ENCODE measurements at places on chromosomes 16 and 17.

DNA sequence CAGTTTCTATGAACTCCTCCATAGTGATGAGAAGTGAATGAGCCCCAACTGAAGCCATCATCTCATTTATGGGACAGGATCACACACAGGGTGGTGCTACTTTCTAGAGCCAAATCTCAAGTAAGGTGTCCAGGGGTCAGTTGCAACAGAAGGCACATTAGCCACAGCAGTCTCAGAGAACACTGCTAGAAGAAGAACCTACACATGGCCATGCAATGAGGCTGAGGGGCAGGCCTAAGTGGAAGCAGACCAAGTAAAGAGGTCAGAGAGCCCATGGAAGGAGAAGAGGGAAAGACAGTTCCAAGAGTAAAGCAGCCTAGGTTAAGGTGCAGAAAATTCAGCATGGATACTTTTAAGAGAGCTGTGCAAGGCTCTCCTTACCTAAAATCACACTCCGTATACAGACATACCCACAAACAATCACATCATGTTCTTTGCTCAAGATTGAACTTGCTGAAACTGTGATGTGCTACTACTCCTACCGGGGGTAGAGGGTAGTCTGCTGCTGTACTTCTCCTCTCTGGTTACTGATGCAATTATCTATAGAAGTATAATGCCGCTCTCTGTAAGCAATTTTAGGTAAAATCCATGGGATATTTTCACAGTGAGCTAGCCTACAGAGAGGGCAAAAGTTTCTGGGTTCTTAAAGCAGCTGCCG, 1.7 kb downstream of the ABCA8 start:
- no peak for DNase-seq

GRCh38 chr17:32693194-32693897, 183.6 kb downstream of the MYO1D start:
- no peak for DNase-seq

GRCh38 chr17:9676820-9677310, 31.5 kb downstream of the USP43 start:
- DNase-seq = no peak

DNA sequence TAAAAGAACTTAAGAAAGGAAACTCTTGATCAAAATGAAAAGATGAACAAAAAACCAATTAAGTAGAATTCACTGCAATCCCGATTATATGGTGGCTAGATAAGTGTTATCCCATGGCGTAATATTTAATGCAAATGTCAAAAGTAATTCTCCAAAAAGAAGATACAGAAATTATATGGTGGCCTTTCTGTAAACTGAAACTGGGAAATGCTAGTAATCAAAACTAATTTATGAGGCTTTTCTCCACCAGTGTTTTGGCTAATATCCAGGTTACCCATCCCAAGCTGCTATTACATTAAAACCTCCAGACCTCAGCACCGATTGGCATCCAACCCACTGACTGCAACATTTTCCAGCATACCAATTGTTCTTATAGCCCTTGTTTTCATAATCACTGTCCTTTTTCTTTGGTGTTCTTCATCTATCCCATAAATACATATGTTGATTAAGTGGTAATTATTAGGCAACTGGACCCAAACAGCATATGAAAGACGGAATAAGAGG, 77.2 kb upstream of the TNRC6A start:
- DNase-seq = no peak

DNA sequence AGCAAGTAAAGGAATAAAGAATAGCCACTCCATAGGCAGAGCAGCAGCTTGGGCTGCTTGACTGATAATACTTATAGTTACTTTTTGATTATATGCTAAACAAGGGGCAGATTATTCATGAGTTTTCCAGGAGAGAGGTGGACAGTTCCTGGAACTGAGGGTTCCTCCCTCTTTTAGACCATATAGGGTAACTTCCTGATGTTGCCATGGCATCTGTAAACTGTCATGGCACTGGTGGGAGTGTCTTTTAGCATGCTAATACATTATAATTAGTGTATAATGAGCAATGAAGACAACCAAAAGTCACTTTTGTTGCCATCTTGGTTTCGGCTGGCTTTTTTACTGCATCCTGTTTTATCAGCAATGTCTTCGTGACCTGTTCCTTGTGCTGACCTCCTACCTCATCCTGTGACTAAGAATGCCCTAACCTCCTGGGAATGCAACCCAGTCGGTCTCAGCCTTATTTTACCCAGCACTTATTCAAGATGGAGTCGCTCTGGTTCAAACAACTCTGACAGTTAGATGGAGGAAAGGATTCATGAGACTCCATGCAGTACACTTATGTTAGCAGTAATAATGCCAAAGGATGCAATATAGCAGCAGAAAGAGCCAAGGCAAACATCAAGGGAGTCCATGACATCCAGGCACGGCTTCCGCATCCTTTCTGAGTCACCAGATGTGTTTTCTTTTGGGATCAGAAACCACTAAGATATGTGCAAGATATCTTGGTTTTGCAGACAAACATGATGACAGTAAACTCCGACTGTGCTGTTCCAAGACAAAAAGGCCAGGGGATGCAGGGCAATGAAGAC, 55.8 kb upstream of the B4GALNT2 start:
- no peak for DNase-seq

GRCh38 chr16:90019543-90020259, 445 bp upstream of the DBNDD1 start:
- DNase-seq = peak; percentile 63

DNA sequence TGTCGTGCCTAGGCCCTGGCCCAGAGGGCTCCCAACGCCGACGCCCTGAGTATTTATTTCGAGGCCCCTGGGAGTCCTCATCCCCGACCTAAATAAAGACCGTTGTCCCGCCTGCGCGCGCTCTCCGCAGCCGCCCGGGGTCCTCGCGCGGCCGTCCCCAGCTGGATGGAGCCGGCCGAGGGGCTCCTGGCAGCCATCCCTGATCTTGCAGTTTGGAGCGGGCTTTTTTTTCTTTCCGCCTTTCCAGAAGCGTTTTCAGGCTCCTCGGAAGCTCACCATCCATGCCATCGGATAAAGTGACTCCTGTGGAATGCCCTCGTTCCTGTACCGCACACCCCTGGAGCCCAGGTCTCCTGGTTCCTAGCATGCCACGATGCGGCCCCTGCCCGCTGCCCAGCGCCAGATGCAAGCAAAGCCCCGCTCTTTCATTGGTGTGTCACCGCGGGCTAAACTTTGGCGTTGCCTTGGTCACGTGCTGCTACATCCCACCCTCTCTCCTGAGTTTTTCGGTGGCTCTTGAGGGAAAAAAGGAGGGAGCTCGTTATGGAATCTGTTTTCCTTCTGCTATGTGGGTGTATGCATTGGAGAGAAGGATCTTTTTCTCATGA, 716 bp downstream of the TMEM94 start:
- DNase-seq = no peak

DNA sequence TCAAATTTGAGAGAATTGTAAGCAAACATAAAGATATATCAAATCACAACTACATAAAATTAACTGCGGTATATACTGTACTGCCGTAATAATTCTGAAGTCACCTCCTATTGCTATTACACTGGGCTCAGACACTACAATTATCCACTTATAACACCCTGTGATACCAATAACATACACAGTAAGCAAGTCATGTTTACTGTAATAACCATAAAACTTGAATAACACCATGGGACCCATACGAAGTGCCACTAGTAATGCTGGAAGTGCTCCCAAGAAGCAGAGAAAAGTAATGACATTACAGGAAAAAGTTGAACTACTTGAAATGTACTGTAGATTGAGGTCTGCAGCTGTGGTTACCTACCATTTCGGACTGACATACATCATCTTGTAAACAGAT, 24.0 kb downstream of the CMC2 start:
- no peak for DNase-seq

DNA sequence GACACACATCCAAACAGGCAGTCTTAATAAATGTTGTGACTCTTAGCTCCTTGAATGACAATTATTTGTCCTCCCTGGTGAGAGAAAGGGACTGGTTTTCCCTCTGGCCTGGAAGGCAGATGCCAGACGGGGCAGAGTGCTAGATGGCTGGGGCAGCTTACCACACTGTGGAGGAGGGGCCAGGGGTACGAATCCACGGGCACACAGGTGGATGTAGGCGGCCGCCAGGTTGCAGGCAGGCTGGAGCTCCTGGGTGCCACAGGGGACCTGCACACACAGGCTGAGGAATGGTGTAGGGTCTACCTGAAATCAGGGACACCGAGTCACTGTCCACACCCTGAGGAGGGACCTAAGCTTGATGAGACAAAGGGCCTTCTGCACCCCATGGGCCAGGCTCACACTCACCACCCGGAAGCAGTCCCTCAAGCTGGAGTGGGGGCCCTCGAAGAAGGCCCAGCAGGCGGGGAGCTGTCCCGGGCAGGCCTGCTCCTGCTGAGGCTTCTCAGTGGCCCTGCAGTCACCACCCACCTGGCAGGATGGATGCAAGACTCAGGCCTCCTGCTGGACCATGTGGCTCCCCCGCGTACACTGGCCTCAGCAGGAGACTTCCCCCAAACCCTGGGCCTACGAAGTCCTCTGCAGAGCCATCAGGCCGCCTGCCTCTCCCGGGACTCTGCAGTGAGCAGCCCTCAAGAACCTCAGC, 38.4 kb downstream of the RMI2 start:
- DNase-seq = no peak

DNA sequence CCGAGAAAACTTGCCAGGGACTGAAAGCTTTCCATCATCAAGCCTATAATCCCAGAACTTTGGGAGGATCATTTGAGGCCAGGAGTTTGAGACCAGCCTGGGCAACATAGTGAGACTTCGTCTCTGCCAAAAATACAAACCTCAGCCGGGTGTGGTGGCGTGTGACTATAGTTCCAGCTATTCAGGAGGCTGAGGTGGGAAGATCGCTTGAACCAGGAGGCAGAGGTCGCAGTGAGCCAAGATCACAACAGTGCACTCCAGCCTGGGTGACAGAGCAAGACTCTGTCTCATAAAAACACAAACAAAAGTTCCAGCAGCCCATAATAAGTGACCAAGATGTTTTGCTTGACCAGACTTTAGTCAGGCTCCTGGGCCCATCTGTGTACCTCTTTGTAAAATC, 1.9 kb downstream of the MEAK7 start:
- DNase-seq = no peak

- no peak for DNase-seq
Observed at GRCh38 chr16:79247386-79247785, 353.2 kb downstream of the MAF start.

DNA sequence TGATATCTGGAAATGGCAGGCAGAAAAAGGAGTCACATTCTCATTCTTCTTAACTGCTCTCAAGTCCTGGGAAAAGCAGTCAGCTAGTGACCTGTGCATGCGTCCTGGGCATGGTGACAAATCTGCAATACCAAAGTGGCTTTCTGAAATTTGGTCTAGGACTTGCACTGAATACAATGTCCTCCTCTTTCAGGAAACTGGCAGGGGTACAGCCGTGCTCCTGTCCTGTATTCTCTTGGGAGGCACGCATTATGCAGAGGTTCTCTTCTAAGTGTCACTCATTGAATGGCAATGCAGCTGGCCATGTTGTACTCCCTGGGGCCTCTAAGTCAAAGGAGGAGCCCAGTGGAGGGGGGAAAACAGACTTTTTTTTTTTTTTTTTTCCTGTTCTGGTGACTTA, 10.6 kb downstream of the PHF12 start:
- no peak for DNase-seq

GRCh38 chr16:7373776-7374175, 41.1 kb downstream of the RBFOX1 start:
- DNase-seq = no peak

- DNase-seq = no peak
Observed at GRCh38 chr16:86471896-86472295, 38.4 kb upstream of the FOXF1 start.

DNA sequence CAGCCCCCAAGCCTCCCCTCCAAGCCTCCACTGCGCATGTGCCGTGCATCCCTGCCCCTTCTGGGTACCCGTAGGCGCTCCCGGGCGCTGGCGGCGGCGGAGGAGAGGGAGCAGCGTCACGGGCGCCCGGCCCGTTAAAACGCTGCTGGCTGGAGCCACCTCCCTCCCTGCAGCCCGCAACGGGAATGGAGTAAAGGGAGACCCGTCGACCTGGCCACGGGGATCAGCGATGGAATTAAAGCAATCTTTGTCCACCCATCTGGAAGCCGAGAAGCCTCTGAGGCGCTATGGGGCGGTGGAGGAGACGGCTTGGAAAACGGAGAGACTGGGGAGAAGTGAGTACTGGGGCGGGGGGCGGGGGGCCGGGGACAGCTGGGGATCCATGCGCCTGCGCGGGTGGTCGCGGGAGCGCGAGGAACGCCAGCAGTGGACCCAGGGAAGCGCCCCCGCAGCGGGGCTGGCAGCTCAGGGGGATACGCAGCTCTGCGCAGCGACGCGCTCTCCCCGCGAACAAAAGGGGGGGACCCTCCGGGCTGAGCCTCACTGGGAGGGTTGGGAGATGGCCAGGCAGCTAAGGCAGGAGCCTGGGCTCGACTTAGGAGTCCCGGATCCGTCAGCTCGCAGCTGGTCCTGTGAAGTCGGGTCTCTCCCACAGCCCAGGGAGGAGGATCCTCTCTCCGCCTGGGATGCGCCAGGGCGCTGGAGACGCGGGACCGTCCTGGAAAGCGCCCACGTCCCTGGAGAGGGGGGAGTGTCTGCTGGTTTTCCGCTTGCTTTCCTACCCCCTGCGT, at the start of gene BMERB1:
Gene BMERB1 (plus strand): TSS at position 164 of the 791 bp plus-strand sequence. CDS start 66 bp downstream, at position 230.
- DNase-seq = peak; percentile 15

GRCh38 chr16:85853547-85854545, 45.1 kb upstream of the IRF8 start:
- DNase-seq = no peak

DNA sequence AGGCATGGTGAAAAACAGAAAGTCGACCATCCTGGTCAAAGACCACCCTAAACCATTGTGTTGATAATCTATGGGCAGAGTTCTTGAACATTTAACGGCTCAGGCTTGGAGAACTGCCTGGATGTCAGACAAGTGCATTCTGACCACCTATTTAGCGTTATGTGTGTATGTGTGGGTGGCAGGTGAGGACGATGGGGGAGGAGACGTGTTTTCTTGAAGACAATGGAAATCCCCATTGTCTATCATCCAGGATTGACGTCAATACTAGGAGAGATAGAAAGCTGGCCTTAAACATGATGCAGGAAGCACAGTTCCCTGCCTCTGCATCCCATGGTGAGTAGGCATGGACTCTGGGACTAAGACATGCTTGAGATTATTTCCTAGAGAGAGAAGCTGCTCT, 157.4 kb upstream of the MAF start:
- no peak for DNase-seq

DNA sequence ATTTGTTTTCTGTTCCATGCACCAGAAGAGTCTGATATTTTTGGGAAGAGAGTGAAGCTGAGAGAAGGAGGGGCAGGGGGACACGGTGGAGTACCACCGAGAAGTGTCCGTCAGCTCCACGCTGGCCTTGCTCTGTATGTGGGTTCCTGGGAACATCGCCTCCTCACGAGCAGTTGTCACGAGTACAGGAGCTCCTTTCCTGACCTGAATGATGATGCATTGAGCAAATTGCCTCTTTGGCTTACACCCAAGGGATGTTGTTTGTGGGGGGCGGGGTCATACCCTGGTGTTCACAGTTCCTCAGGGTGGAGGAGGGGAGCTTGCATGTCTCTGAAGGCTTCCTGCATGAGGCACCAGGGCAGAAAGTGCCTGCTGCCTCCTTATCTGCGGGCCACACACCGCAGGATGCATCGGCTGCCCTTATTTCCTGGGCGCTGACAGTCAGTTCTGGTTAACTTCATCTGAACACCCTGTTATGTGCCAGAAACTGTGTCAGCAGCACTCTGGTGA, 36.2 kb downstream of the RGS9 start:
- DNase-seq = peak; percentile 82

Data from CD8-positive, alpha-beta memory T cell (primary cell).